ENCODE measurements at places on chromosomes 1 and 21.

GRCh38 chr1:9028921-9029705 is 2.9 kb upstream of the SLC2A7 start:
- no peak for DNase-seq

DNA sequence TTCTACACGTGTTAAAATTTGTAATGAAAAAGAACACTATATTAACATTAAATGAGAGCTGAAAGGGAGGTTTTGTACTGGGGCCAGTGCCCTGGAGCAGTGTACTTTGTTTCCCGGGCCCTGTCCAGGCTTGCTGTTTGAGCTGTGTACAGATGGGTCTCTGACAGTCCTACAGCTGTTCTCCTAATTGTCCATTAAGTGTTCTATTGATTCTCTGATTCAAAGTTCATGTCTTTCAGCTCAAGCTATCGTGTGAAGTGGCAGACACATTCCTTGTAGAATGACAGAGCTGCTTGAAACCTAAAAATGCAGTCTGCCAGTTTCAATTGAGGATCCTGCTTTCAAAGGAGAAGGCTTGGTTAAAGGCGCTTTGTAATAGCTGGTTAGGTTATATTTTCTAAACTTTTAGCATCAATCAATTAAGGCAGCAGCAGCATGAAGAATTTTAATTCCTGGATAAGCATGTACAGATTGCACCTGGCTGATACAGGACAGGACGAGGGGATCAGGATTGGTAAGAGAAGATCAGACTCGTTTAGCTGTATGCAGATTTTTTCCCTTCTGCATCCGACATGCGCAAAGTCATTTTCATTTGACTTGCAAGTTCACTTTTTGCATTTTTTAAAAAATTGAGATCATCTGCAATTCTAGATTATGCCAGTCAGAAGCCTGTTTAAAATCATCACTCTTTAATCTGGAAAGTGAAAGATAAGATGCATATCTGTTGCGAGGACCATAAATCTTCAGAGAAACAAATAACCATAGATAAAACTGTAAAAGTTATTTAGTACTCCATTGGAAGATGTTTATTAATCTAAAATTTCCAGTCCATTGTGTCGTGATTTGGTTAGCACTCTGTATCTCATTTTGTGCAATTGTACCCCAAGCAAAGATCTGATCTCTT is 98.5 kb downstream of the ATG4C start:
- DNase-seq: no peak

GRCh38 chr1:204413170-204413535 is 1.5 kb upstream of the PPP1R15B start:
- no peak for DNase-seq

DNA sequence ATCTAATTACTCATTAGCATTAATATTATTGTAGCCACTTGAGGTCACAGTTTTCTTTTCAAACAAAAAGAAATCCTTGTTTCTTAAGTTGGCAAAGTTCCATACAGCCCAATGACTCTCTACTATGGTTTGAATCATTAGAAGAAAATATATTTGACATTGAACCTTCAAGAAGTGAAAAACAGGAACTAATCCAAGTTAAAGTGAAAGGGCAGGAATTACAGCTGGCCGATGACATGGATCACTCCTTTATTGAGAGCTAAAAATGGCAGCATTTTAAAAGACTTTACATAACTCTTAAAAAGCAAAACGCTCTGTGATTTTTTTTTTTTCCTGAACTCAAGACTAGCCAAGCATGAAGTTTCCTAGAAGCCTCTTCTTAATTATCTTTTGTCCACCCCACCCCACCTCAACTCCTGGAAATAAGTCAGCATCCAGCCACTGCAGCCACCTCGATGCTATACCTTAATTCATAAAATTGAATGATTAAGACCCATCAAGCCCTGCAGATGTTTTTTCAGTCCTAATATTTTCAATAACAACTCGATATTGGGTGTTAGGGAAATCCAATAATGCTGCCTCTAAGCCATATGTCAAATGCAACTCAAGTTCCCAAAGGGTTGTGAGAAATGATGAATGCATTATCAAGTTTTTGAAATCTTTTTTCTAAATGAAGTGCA is 323.1 kb downstream of the HHIPL2 start:
- no peak for DNase-seq

GRCh38 chr1:109719337-109719837 is 7.3 kb downstream of the GSTM5 start:
- DNase-seq: no peak

DNA sequence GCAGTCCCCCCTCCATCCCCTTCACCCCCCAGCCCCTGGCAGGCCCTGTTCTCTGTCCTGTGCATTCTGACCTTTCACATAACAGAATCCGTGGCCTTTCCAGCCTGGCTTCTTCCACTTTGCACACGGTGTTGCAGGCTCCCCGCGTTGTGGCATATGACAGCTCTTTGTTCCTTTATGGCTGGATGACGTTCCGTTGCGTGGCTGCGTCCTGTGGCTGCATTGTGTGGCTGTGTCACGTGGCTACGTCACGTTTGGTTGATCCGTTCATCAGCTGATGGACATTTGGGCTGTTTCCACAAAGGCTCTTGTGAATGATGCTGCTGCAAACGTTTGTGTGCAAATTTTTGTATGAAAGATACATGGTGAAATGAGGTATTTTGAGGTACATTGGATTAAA is 53.3 kb downstream of the PDE9A start:
- no peak for DNase-seq

GRCh38 chr1:43973981-43974442 is 748 bp upstream of the ATP6V0B start:
- DNase-seq: no peak

- DNase-seq: peak; percentile 71
Measured at GRCh38 chr1:16189921-16190621, 22.4 kb downstream of the ARHGEF19 start.

DNA sequence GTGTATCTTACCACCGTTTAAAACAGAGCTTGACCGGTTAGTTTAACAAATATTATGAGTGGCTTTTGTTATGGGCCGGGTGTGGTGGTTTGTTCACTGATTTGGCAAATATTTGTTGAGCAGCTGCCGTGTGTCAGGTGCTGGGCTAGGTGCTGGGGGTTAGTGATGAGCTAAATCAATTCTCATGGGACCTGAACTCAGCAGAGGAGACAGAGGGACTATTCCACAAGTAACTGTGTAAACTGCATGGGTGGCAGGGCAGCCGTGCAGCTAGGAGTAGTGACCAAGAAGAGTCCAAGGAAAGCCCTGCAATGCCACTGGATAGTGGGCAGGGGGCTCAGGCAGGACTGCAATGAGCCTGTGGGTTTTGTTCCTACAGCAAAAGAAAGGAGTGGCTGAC is 11.2 kb upstream of the C2CD2 start:
- no peak for DNase-seq

DNA sequence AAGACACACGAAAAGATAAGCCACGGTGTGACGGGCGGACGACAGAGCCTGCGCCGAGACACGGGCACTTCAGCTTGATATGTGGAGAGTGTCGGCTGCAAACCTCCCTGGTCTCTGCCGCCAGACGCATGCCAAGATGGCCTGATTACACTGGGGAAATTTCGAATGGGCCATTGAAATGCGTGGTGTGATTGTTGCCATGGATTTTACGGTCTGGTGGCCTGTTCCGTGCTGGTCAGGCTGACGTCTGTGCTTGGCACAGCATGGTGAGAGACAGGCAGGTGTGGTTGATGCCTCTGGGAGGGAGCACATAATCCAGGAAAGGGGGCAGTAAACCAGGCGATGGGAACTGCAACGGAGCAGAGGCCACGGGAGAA is 105.6 kb upstream of the TMPRSS2 start:
- no peak for DNase-seq

- no peak for DNase-seq
Measured at GRCh38 chr1:54767526-54767925, 3.2 kb upstream of the PARS2 start.

- no peak for DNase-seq
Measured at GRCh38 chr1:90074137-90074536, 79.2 kb downstream of the ZNF326 start.

DNA sequence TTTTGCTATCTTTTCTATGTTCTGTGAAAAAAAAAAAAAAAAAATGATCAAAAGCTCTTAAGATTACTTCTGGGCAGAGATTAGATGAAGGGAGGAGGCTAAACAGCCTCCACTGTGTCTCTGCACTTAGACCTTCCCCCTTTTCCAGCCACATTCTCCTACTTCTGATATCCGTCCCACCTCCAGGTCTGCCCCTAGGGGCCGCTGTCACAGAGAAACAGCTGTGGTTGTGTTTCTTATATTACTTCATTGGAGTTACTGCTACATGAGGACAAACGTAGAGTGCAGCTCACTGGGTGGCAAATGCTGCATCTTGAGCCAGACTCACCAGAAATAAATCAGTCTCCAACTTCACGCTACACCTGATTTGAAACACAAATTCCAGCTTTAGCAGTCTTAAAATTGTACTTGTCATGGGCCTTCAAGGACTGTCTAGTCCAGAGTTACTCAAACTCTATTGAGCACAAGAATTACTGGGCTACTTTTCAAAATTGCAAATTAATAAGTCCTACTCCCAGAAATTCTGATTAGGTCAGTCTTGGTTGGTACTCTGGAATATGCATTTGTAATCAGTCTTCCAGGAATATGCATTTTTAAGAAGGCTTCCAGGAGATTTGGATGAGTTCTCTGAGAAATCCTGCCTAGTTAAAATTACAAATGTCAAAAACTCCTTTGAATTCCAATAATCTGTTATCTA is 125.2 kb upstream of the PTBP2 start:
- no peak for DNase-seq

- DNase-seq: no peak
Measured at GRCh38 chr1:78472851-78473496, 17.8 kb upstream of the PTGFR start.

DNA sequence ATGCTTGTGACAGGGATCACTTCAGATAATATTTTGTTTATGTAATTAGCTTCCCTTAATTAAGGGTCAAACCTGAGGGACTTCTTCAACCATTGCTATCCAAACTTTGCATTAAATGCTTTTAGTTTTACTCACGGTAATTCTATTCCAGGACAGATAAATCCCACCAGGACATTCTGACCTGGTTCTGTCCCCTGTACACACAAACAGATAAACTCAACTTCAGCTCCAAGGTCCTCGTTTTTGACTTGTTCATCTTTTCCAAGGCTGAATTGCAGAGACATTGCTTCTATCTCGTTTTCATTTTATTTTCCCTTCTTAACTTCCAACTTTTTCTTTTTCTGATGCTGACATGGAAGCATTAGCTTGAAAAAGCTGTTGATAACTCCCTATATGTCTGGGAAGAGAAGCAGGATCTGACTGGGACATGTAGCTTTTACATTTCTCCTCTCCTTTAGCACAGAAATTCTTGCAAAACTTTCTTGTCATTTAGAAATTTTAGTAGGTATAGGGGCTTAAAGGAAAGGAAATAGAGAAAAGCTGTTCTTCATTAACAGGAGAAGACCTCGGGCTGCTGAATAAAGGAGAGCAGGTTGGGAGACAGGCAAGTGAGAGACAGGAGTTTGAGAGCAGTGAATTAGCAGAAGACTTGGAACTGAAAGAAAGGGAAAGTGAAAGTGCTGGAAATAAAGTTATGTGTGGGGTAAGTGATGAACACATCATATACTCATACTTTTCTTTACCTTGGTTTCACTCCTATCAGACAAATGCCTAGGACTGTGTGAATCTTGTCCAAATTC is 231.7 kb upstream of the B3GALT2 start:
- DNase-seq: no peak

- no peak for DNase-seq
Measured at GRCh38 chr1:230773396-230774033, 26.3 kb downstream of the CAPN9 start.

- no peak for DNase-seq
Measured at GRCh38 chr1:62218604-62219003, 24.0 kb downstream of the L1TD1 start.

- peak; percentile 26 for DNase-seq
Measured at GRCh38 chr1:20151906-20152598, 12.9 kb downstream of the PLA2G2F start.

DNA sequence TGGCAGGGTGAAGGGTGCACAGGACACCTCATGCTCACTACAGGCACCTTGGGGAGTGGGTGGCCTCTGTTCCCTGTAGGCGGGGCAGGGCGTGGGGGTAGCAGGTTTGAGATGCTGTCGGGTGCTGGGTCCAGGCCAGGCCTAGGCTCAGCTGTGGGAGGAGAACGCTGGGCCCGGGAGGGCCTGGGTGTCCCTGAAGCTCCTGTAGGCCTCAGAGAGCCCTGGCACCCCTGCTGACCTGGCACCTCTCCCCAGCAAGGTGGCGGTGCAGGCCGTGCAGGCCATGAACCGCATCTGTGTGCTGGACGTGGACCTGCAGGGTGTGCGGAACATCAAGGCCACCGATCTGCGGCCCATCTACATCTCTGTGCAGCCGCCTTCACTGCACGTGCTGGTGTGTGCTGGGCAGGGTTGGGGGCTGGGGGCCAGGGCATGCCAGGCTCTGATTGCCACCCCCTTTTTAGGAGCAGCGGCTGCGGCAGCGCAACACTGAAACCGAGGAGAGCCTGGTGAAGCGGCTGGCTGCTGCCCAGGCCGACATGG is 2.5 kb upstream of the GJC2 start:
- DNase-seq: no peak

DNA sequence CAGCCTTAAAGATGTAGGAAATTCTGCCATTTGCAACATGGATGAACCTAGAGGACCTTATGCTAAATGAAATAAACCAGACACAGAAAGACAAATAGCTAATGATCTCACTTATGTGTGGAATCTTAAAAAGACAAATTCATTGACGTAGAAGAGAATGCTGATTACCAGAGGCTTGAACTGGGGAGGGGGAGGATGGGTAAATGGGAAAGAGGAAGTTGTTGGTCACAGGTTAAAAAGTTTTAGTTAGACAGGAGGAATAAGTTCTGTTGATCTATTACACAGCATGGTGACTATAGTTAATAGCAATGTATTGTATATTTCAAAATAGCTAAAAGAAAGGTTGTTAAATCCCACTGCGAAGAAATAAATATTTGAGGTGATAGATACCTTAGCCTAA is 62.8 kb downstream of the PKN2 start:
- no peak for DNase-seq

- no peak for DNase-seq
Measured at GRCh38 chr1:215001419-215002021, 81.0 kb upstream of the KCNK2 start.

- DNase-seq: no peak
Measured at GRCh38 chr1:61087571-61087970, 5.2 kb downstream of the NFIA start.

- DNase-seq: no peak
Measured at GRCh38 chr21:39553331-39553730, 59.4 kb upstream of the B3GALT5 start.

DNA sequence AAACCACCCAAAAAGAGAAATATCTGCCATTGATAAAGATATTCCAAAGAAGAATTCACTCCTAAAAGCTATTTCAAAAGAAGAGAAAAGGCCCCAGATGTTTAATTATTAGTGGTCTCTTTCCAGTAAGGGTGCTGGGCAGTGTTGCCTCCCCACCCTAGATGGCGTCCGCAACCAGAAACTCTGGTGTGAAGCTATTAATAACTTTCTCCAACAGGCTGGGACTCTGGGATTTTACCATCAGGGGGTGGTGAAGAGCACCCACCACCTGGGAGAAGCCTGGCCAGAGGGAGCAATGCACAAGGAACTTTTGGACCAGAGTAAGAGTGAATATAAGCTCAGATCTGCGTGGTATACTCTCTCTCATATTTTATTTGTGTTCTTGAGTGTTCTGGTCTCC is 115.4 kb upstream of the TIAM1 start:
- DNase-seq: no peak
